ENCODE measurements at places on chromosomes 12 and 14.

DNA sequence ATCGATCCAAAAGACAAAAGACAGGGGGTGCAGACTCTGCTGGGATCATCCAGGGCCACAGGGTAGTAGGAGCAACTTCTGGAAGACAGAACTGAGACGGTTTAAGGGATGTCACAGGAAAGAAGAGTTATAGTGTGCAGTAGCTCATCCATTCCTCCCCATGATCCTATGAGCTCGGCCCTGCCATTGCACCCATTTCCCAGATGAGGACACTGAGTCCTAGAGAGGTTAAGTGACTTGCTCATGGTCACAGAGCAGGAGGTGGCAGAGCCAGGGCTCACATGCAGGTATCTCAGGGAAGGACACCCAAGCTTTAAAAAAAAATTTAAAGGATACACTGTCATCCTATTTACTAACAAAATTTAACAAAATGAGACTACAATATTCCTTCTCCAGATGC, 86.1 kb upstream of the FZD10 start:
- DNase-seq = no peak

DNA sequence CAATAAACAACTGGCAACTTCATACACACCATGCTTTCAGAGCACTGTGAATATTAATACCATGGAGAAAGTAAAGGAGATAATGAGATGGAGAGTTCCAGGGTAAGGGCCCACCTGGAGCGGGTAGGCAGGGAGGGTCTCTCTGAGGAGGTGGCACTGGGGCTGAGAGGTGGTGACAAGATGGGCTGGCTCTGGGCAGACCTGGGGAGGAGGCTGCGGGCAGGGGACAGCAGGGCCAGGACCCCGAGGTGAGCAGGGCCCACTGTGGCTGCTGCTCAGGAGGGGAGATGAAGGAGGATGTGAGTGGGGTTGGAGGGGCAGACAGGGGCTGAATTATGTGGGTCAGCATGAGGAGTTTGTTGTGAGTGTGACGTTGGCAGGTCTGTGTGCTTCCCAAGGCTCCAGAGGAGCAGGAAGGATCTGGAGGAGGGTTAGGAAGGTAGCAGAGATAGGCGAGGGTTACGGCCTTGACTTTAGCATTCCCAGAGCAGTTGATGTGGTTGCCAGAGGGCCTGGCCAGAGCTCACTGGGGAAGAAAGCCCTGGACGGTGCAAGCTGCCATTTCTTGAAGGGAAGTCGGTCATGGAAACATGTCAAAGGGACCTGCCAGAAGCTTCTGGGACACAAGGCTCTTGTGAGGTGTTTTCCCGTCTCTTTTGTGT, 88.2 kb downstream of the CACNA1C start:
- DNase-seq = no peak

GRCh38 chr14:91310606-91311283, 66.2 kb upstream of the GPR68 start:
- DNase-seq = no peak

- no peak for DNase-seq
These were observed 232.6 kb downstream of the EPS8 start for GRCh38 chr12:15556411-15557102.

DNA sequence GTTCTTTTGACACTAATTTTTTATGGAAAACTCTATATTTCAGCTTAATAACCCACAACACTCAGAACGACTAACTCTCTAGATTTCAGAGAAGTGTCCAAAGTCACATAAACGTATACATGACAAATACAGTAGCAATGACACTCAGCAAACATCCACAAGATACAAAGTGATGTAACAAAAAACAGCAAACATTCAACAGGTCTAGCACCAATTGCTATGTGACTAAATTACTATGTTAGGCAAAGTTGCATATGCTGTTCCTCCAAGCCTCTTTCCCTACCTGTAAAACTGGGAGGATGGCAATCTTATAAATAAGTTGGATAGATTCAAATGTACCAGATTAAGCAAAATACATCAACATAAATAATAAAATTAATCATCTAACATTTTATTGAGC, 1.7 kb downstream of the RECQL start:
- DNase-seq = no peak

DNA sequence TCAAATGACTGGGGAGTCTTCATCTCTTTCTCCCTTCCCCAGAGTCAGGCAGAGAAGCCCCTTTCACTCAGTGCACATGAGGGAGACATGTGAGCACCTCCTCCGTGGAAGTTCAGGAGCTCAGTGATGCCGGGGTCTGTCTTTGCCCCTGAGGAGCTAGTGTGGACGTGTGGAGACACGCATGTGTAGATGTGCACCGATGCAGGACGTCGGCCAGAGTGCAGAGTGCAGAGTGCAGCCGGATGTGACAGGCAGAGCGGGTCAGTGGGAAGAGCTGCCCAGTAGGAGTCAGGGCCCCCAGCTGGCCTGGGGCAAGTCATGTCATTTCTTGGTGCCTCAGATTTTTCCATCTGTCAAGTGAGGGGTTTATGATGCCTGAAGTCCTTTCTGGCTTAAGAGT, 20.7 kb downstream of the TSPAN9 start:
- no peak for DNase-seq

GRCh38 chr14:82075566-82075965, 541.9 kb upstream of the SEL1L start:
- DNase-seq = no peak

DNA sequence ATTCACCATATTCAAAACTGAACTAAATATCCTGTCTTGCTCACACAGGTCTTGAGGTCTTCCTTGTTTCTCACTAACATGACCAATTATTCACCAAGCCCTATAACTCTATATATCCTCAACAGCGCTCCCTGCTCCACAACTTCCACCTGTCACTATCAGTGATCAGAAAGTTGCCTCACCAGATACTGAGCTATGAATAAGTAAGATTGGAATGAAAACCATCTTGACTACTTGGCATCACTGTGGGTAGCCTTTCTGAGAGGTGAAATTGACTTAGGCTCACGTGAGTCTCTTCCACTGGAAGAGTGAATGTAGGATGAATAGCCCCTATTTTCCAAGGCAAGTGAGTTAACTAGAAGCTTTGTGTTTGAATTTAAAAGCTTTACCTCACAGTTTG, 167.1 kb downstream of the PIK3C2G start:
- no peak for DNase-seq

DNA sequence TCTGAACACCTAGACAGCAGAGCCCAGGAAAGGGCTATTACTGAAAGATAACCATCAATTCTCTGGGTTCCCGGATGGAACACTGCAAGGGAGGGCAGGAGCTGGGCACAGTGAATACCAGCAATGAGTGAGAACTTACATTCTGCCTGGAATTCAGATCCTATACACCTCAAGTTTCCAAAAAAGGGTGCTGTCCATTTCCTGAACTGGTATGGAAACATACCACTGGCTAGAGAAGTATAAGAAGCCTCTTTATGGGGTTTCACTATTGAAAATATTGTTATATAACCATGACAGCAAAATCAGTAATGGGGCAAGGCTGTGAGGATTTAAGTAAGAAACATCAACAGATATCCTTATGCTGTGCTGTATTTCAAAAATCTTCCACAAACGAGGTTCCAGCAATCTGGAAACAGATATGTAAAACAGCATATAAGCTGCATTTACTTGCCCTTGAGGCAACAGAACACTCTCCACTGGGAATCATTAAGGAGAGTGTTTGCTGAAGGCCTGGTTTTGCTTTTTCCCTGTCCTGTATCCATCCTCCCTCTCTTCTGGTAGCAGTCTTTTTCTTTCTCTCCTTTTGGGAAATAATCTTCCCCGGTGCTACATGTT, 53.3 kb upstream of the GTF2A1 start:
- no peak for DNase-seq

DNA sequence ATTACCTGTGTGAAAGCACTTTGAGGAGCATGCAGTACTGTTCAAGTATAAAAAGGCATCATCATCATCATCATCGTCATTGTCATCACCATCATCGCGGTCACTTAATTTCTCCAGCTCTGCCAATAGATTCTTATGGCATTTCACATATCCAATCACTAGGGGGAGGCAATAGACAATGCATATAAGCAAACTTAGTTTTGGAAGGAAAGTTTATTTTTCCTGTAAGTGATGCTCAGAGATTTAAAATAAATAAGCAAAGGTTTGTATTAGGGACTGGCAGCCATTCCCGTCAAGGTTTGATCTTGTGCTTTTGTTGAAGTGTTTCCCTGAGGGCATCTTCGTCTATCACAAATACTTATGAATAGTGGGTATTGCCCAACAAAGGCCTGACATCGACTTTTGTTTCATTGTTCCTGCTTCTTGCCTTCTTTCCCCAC, 127.4 kb downstream of the KTN1 start:
- no peak for DNase-seq

DNA sequence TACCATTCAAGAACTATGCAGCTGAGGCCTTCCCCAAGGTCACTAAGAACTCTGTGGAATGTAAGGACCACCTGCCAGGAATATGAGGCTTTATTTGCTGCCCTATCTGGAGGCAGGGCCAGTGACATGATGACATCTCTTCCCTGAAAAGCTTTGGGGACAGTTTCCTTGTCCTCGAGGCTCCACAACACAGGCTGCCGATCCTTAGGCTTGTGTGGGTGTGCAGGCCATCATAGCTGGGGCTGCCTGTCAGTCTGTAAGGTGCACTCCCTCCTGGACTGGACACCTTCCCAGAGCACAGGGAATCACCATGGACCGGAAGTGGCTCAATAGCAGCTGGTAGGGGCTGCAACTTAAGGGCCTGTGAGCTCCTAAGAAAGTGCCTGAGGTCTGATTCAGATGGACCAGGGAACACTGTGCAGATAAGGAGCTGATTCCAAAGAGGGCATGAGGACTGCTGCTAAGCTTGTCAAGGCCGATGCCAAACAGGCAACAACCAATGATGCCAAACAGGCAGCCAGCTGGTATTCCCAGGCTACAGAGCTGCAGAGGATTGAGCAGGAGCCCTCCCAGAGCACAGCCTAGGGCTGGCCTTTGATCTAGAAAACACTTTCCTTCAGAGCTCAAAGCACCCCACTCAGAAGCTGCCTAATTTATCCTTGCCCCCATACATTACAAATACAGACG, 84.3 kb downstream of the CRACR2A start:
- no peak for DNase-seq

DNA sequence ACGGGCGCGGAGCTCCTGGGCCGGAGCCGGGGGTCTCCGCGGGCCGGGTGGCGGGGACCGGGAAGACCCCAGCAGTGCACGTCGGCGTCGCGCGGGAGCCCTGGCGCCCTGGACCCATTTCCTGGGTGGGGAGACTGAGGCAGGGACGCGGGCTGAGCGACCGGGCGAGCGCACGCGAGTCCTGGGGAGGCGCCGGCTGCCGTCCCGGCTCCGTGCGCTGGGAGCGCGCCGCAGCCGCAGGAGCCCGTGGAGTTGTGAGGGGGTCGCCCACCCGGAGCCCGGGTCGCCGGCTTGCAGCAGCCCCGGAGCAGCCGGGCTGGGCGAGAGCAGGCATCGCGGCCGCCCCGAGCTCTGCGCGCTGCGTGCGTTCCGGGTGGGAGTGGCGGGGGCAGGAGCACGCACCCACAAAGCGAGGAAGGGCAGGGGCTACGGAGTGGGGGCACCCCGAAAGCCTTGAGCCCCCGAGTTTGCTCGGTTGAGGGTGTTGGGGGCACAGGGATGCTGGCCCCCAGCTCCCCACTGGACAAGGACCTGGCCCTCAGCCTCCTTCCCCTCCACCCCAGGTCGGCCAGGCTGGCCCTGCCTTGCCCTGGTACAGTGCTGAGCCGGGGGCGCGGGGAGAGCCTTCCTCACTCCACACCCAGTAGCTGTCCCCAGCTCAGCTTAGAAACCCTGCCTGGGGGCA, 620 bp downstream of the MMP17 start:
- DNase-seq = no peak

GRCh38 chr12:45337835-45338234, 121.9 kb downstream of the ANO6 start:
- DNase-seq = no peak

- DNase-seq = no peak
These were observed 10.2 kb upstream of the ITGB7 start for GRCh38 chr12:53217051-53217930.

DNA sequence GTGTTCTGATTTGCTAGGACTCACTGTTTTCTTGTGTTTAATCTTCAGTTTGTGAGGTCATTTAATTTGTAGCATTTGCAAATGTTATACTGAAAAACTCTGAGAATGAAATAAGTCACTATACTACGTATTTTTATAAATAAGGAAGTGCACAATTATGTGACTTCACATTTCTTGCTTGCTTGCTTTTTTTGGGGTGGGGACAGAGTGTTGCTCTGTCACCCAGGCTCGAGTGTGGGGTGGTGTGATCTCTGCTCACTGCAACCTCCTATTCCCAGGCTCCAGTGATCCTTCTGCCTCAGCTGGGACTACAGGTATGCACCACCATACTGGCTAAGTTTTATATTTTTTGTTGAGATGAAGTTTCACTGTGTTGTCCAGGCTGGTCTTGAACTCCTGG, 32.7 kb downstream of the RBM25 start:
- no peak for DNase-seq

DNA sequence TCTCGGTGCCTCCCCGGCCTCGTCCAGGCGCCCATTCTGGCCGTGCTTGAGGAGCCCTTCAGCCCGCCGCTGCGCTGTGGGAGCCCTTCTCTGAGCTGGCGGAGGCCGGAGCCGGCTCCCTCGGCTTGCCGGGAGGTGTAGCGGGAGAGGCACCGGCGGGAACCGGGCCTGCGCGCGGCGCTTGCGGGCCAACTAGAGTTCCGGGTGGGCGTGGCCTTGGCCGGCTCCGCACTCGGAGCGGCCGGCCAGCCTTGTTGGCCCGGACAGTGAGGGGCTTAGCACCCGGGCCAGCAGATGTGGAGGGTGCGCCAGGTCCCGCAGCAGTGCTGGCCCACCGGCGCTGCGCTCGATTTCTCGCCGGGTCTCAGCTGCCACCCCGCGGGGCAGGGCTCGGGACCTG, 168.7 kb upstream of the RPL10L start:
- no peak for DNase-seq

DNA sequence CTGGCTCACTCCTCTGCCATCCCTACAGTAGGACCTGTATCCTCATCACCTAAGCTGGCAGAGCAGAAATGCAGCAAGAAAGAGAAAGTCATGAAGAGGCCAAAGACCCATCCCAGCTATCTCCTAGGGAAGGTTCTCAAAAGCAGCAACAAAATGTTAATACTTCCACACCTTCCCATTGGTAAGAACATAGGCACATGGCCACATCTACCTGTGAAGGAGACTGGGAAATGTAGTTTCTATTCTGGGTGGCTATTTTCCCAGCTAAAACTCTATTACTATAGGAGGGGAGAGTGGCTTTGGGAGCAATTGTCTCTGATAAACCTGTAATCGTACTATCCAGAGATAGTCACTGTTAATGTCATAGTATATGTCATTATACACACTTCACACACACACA, 13.7 kb upstream of the EIF2B2 start:
- DNase-seq = no peak

- DNase-seq = no peak
These were observed 673 bp downstream of the BEGAIN start for GRCh38 chr14:100586403-100587085.

- no peak for DNase-seq
These were observed 5.7 kb downstream of the AHNAK2 start for GRCh38 chr14:104972301-104973134.
